ENCODE measurements at places on chromosomes 5 and 9.

DNA sequence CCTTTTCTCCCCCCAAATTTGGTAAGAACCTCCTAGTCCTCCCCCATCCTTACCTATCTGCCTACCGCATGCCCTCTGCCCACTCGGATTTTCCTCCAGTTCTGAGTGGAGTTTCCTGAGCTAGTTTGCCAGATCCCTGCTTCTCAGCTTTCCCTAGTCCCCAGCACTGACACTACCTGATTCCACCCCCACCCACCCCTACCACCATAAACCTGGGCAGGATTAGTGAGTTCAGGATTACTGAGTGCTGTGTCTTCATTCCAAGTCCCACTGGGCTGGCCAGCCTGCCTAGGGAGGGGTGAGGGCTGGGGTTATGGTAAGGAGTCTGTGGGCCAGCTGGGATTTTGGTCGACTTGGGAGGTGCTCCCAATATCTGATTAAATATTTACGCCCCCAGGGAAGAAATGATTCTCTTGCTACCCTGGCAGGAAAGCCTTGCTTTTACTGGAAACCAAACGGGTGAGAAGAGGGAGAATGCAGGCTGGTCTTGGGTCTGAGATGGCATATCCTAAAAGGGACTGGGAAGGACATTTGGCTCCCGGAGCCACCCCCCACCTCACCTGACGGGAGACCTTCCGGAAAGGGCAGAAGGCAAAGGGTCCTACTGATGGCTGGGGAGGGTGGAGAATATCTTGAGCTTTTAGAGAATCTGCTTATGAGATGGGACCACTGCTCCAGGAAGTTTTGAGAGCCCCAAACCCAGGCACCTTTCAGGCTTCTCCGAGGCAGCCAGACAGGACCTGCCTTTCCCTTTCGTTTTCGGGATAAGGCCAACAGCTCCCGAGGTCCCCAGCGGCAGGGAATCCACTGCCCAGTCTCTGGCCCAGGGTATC lies 3.7 kb downstream of the PITX1 start:
- DNase-seq: no peak

- no peak for DNase-seq
These were observed 75.1 kb downstream of the OXCT1 start for GRCh38 chr5:41795125-41795524.

GRCh38 chr5:14744296-14745187 lies 80.0 kb downstream of the OTULIN start:
- no peak for DNase-seq

DNA sequence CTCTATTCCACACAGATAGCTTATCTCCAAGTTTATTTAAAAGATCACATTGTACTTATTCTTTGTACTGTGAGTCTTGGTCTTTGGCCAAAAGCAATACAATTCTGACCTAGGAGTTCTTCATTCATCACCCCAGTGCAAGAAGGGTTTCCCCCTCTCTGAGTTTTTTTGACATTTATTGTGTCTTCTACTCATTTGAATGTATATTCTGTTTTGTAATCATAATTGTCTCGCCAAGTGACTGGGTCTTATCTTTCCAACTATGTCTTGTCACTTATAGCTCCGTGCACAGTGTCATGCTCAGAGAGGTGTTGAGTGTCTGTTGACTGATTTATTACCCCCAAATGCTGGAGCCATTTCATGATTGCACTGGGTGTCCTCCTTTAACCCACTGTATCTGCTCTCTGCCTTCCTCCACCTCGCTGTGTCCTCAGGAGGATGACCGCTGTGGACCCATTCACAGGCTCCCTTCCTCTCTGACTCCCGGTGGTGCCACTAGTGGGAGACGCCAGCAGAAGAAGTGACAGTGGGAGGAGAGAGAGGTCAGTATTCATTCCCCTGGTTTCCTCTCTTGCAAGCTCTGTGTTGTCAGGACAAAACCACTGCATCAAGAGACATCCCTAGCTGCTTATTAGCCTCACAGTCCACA lies 11.2 kb upstream of the TRIO start:
- no peak for DNase-seq

- no peak for DNase-seq
These were observed 352.2 kb downstream of the KIAA0825 start for GRCh38 chr5:94266170-94266569.

DNA sequence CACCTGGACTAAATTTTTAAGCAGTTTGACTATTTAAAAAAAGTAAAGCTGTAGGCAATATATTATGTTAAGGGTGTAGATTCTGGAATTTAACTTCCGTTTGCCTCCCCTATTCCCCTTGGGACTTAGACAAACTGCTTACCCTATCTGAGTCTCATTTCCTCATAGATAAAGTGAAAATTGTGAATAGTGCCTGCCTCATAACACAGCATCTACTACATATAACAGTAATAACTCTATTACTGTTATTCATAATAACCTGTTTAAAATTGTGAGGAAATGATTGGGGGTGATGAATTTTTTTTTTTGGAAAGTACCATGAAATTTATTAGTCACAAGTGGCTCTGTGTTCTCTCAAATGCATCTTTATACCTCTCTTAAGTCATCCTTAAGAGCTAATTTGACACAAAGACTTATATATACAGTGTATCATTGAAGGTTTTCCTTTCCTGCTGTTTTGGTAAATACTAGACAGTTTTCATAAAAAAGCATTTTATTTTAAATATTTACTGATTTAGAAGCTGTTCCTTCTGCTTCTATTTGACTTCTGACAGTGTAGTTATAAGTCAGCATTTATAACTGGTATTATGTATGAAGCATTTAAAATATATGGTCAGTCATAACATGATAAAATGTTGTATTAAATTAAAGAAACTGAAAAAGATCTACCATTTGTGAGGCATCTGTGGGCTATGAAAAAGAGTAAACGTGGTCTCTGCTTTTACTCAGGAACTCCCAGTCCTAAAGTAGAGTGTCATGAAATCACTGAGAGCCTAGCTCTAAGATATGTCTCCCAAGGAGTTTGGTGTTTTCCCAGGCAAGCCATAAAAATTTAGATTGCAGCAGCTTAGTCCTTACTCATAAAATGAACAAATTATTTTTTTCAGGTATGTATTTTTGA lies 46.4 kb downstream of the MCCC2 start:
- no peak for DNase-seq

GRCh38 chr9:4066682-4067081 lies 233.2 kb downstream of the GLIS3 start:
- DNase-seq: no peak
